ENCODE measurements at places on chromosomes 6 and 20.

GRCh38 chr6:70507161-70507560 is 59.6 kb upstream of the SDHAF4 start:
- no peak for DNase-seq

GRCh38 chr20:48920527-48921167 is 864 bp upstream of the ARFGEF2 start:
- no peak for DNase-seq

- no peak for DNase-seq
These were observed 151.9 kb downstream of the SH3BGRL2 start for GRCh38 chr6:79782792-79783580.

DNA sequence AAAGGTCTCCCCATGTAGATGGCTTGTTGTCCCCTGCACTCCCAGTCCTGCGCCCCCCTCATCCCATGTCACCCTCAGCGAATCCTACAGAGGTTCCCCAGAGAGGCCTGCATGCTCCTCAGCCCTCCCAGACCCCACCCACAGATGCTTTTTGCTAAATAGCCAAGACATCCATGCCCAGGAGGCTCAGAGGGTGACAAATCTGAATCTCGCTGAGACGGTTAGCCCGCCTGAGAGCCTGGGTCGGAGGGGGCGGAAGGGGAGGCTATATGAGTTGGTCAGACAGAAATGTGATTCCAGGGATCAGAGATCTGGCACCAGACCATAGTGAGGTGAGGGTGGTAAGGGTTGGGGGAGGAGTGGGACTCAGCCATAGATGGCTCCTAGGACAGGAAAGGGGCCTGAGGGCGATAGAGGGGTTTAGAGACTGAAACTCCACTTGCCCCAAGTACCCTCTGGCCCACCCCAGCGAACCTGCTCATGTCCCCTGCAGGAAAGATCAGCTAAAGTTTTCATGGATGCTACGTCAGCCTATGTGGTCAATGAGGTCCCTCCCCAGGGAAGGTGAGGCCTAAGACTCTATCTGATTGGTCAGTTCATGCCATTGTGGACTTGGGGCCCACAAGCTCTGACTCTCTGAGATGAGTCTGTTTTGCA is 33.2 kb downstream of the TFEB start:
- DNase-seq, result no peak

DNA sequence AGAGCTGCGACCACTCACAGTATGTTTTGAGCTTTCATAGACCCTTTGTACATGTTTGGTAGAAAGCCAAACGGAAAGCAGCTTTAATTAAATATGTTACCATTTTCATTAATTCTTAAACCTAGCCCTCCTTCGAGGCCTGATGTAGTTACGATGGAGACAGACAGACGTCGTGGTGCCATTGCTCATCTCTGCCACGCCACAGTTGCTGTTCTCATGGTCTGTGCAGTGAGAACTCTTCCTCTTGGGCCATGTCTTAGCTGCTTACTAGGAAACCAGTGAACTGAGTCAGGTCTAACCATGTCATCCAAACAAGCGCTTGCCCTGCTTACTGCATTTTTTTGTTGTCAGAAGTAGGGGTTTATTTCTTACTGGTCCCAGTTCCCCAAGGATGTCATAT is 62.8 kb downstream of the SNX9 start:
- DNase-seq, result no peak

GRCh38 chr6:24125980-24126379 is at the start of gene NRSN1:
TSS of gene NRSN1 (plus strand) at chr6:24126215. CDS start at chr6:24134328, 8,113 bp downstream.
- no peak for DNase-seq

DNA sequence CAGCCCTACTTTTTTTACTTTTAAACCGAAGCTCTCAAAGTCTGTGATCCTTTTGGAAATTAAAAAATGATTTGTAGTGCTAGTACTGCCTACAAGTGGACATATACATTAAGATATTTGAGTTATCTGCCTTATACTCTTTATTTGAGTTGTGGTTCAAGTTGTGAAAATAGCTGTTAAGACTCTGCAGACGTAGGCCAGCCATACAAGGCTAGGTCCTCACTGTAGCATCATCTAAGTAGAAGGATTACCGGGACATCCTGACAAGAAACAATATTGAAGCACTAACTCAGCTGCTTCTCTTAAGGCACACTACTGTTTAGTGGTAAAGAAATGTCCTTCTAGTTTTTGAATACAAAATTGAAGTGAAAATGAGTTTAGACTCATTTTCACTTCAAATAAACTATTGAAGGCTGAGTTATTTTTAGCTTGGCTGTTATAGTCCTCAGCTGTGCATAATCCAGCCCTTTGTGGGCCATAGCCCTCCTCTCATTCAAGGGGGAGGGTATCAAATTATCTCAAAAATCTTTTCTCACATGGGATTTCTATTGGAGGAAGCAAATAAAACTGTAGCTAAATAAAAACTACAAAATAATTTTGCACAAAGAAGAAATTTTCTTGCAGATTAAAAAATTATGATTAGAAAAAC is 68.1 kb downstream of the JAG1 start:
- no peak for DNase-seq

DNA sequence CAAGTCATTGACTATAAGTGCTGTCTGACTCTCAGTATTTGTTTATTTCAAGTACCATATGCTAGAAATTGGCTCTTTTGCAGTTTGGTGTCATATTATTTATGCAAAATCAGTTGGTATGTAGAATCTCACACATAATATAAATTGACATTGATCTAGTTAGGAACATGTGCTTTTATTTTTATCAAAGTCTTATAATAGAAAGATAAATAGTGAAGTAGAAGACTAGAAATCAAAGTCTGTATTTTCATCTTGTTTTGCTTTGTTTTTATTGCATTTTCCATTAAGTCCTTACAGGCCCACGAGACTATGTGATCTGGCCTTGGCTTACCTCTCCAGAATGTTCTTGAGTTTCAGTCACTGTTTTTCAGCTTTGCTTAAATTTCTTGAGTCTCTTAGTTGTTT is 300.3 kb downstream of the LAMA2 start:
- no peak for DNase-seq

DNA sequence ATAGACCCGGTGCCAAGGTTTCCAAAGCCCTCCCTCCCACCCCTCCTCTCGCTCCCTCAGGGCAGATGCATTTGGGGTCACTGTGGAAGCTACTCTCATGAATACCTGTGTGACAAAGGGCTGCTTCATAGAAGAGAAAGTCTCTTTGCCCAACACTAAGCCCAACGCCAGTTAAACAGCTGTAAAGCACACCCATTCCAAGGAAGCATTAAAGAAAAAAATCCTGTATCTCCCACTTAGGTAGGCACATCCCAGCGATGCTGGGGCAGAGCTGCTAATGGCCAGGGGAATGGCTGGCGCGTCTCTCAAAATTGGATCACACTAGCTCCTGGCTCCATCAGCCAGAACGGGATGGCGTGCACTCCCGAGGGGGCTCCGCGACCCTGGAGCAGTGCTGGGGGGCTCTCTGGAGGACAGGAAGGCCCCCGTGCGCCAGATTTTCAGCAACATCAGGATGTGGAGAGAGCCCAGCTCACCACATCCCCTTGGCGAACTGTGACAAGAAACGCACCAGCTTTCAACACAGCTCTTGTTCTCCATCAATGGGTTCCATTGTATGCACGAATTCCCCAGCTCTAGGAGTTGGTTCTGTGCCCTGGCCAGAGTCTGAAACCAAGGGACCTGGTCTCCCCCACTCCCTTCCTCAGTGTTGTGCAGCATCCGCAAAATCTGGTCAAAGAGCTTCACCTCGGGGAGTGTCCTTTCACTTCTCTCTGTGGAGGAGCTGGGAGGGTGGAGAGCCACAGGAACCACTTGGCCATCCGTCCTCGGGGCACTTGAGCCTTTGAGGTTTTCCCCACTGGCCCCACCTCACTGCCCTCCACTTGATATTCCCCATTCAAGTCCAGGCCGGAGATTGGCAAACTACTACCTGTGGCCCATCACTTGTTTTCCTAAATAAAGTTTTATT is 74.1 kb downstream of the TFAP2C start:
- no peak for DNase-seq

DNA sequence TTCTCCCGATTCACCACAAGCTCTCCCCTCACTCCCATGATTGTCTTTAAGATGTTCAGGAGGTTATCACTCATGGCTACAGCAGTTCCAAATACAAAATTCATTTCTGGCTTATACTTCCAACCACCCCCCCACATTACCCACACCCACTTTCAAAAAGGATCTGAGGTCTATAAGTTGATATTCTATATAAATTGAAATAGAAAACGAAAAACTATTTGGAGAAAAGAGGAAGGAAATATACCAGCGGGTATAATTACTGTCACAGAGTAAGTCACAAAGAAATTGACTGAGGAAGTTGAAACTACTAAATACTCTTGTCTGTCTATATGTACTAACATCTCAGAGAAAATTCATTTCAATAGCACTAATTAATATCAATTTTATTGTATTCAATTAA is 112.7 kb upstream of the TNFAIP3 start:
- no peak for DNase-seq

DNA sequence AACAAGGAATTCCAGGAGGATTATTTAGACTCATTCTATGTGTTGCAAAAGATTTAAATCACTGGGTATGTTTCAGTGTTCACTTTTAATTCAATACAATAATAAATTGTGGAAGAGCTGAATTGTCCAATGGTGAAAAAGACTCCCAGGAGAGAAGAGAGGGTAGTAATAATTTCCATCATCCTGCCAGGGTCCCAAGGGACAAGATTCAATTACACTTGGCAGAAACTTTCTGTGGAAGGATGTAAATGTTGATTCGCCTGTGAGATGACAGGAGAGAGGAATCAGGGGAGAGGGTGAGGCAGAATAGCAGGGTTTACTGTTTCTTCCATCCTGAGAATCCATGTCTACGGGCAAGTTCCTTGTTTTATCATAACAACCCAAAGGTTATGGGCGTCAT is 342.7 kb downstream of the ESR1 start:
- DNase-seq, result no peak

DNA sequence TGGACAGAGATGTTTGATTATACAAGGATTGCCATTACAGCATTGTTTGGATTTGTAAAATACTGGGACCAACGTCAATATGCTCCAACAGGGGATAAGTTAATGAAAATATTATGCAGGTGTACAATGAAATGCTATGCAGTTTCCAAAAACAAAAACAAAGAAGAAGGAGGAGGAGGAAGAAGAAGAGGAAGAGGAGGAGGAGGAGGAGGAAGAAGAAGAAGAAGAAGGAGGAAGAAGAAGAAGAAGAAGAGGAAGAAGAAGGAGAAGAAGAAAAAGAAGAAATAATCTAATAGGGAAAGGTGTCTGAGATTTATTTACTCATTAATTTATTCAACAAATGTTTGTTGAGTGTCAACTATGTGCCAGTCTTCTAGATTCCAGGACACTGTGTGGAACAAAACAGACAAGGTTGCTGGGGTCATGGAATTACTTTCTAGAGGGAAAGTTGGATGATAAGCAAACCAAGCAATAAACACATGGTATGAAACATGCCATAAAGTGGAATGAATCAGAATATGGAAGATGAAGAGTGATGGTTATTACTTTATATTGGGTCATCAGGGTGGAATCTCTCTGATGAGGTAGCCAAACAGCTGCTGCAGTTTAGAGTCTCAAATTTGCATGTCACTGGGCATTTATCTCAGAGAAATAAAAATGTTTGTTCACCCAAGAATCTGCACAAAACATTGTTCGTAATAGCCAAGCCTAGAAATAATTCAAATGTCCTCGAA is 6.3 kb upstream of the TRIM27 start:
- no peak for DNase-seq

- DNase-seq, result peak; percentile 95
These were observed 417 bp upstream of the PXDC1 start for GRCh38 chr6:3751730-3752530.

GRCh38 chr6:90100059-90100665 is 196.5 kb downstream of the BACH2 start:
- DNase-seq, result no peak

GRCh38 chr6:34067814-34068213 is 78.1 kb downstream of the GRM4 start:
- no peak for DNase-seq

- DNase-seq, result no peak
These were observed 81.3 kb upstream of the BHLHE23 start for GRCh38 chr20:63087872-63088680.
